ENCODE measurements at places on chromosomes 3 and 15.

- no peak for DNase-seq
Measured at GRCh38 chr3:119019767-119020518, 14.7 kb downstream of the IGSF11 start.

- no peak for DNase-seq
Measured at GRCh38 chr3:152818027-152818426, 16.9 kb upstream of the P2RY1 start.

DNA sequence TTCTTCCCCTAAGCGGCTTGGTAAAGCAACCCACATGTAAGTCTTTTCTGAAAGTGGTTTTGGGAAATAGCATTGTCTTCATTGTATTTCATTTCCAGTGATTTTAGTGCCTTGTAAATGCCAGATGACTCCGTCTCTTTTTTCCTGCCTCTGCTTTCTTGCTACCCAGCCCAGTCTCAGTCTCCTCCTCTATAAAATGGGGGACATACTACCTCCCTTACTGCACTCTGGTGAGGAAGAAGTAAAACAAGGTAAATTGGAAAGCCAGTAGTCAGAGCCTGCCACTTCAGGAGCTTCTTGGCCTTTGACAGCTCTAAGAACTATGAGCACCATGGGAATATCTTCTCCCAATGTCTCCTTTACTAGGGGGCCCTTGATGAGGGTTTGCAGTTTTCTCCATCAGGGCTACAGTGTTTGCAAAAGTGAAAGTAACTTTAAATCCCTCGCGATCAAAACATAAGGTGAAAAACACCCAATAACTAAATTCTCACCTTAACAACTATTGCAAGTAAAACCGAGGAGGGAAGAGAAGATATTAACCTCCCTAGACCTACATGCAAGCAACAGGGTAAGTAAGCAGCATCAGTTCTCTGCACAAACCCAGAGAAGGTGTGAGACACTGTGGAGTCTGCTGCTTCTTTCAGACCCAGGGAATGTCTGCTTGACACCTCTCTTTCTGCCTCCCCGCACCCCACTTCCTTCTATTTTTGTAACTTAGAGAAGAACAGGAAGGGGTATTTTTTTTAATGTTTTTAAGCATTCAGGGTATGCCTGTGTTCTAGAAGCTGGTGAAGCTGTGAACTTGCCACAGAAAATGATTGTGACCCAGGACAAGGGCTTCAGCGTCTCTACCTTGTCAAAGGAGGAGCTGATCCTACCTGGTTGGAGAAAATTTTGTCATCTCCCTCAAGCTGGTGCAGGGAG is 159.1 kb upstream of the EOMES start:
- DNase-seq = peak; percentile 70

DNA sequence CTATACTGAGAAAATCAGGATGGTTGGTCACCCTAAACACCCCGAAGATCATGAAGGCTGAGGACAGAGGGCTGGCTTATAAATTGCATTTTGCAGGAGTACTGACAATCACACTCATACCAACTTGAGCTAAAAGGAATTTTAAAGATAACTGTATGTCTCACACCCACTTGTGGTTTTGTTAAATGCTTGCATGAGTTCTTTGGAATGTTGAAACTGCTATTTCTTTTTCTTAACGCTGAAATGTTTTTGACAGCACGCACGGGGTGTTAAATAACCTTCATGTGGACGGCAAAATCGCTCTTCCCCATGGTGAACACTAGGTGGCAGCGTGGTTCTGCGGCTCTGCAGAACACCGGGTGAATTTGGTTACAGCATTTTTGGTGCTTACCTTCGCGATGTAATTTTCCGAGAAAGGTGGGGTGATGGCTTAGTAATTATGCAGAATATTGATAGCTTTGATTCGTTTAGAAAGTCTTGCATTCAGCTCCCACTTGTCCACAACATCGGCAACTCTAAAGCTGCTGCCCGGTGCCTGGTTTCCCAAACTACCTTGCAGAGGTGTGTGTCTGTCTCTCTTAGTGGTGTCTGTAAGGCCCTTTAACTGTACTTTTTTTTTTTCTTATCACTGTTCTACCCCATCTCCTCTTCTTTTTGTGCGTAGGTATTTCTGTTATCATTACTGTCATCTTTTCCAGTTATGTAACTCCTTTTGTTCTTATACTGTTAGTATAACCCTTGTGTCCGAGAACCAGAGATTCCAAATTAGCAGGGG is 51.7 kb downstream of the ARNT2 start:
- DNase-seq = peak; percentile 39

DNA sequence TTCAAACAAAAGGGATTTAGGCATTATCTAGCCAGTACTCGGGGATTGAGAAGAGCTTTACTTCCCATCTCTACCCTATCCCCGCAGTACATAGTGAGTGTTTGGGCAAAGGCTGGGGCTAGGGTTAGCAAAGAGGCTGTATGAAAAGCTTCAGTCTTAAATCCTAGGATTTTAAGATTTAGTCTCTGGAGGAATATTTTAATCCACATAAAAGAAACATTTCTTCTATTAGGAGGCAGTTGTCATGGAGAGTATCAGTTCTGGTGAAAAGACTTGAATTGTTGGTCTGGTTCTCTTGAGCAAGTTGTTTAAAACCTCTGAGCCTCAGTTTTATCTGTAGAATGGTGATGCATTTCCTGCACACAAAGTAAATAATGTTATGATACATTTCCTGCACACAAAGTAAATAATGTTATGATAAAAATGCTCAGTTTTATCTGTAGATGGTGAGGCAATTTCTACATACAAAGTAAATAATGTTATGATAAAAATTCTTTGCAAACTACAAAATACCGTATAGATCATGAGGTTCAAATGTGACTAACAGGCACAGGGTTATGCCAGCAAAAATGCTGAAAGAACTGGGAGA is 53.9 kb upstream of the ZBED2 start:
- no peak for DNase-seq

DNA sequence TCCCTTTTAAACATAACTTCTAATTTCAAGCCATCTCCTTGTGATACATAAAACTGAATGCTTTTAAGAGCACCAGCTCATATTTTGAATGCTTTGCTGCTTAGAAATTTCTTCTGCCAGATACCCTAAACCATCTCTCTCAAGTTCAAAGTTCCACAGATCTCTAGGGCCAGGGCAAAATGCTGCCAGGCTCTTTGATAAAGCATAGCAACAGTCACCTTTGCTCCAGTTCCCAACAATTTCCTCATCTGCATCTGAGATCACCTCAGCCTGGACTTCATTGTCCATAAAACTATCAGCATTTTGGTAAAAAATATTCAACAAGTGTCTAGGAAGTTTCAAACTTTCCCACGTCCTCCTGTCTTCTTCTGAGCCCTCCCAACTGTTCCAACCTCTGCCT is 17.5 kb downstream of the OSTN start:
- DNase-seq = no peak

GRCh38 chr15:86018679-86019078 is 61.0 kb upstream of the AGBL1 start:
- DNase-seq = no peak

GRCh38 chr3:193734737-193735366 is 141.8 kb downstream of the OPA1 start:
- no peak for DNase-seq

GRCh38 chr3:42376344-42376798 is 34.0 kb downstream of the LYZL4 start:
- no peak for DNase-seq
